Left cardiac atrium (tissue), 4 donors: ENCODE measurements at places on chromosomes 11 and 22. TPM values are rescaled to one million over a fixed set of nuclear protein-coding genes. Genes with fewer than 3 reads are reported as not detected.

DNA sequence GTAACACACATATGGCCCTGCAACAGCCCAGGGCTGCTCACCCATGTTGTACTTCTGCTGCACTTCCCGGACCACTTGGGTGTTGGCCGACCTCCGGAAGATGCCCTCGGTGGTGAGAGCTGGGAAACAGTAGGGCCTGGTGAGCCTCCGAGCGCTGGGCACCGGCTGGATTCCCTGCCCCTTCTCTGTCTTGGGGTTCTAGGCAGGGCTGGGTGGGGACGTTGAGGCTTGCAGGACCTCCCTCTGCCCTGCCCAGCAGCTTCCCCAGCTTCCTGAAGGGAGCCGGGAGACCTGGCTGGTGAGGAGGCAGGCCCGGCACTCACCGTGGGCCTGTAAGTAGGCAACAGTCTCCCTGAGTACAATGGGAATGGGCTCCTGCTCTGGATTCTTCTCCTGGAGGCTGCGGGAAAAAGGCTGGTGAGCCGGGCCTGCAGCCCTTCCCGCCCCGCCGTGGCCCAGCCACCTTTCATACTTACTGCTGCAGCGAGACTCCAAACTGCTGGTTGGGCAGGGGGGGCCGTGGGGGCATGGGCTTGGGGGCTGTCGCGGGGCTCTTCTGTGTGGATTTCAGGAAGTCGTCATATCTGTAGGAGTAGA is 20.2 kb downstream of the ARHGAP1 start:
- peak; percentile 17 for DNase-seq

DNA sequence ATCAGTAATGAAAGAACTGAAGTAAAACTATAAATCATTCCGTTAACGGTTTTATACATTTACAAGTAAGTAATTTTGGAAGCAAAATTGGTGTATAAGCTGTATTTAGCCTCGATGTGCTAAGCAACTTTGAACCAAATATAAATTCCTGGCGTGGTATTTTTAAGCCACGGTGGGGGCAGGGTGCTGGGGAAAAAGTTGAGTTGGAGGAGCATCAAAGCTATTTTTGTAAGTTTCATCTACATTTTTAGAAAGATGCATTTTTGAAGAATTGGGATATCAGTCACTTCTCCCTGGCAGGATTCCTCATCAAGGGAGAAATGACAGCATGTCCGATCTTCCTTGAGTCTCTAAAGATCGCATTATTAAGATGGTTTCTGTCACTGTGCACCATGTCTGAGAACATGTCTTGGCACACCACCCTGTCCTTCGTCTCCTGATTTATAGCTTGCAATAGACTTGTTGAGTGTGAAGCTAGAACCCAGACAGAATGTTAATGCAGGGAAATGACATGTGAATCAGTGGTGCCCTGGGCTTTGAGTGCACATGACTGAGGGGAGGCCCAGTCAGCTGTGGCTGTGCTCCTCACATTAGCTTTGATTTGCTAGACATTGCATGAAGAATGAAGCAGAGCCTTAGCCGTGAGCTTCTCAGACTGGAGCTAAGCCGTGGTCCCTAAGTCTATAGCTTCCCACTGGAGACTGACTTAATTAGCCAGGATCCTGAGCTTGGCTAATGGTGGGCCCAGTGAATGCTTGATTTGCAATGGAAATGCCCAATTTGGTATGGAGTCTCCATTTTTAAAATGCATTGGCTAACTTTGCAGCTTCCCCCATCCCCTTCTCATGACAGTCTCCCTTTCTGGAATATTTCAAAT is 127.0 kb downstream of the COMMD9 start:
- no peak for DNase-seq

DNA sequence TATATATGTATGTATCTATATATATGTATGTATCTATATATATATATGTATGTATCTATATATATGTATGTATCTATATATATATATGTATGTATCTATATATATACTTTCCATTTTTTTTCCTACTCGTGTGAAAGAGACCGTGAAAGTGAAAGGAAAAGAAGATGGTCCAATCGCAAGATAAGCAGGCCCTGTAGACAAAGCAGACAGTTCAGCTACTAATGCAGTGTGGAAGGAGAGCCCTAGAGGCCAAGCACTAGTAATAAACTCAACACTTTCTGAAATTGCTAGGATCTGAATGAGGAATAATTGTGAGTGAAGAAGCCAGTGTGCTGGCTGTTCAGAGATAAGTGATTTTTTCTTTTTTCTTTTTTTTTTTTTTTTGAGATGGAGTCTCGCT is 47.2 kb downstream of the MCHR1 start:
- DNase-seq: no peak

GRCh38 chr22:30325065-30325720 is 1.5 kb downstream of the TBC1D10A start:
- DNase-seq: peak; percentile 53

- no peak for DNase-seq
Measured at GRCh38 chr22:23206915-23207314, 26.6 kb downstream of the BCR start.

- no peak for DNase-seq
Measured at GRCh38 chr22:50702261-50702671, 29.6 kb downstream of the SHANK3 start.

Gene RAB3IL1
- total RNA-seq: 17.3 TPM

Gene LUZP2
- not detected for total RNA-seq

Gene TRIM29
- total RNA-seq: not detected

Gene CCDC73
- not detected for total RNA-seq

Gene P2RY6
- total RNA-seq: 2.0 TPM
